ENCODE measurements at places on chromosomes 12 and 14. TPM values are rescaled to one million over a fixed set of nuclear protein-coding genes. Genes with fewer than 3 reads are reported as not detected.

- DNase-seq = no peak
Observed at GRCh38 chr12:1078002-1078401, 87.0 kb downstream of the ERC1 start.

GRCh38 chr14:59155886-59156285 lies 32.6 kb upstream of the DAAM1 start:
- DNase-seq = no peak

GRCh38 chr12:20588042-20588441 lies 107.1 kb upstream of the SLCO1C1 start:
- no peak for DNase-seq

- DNase-seq = no peak
Observed at GRCh38 chr12:48342980-48343379, 7.7 kb downstream of the ZNF641 start.

GRCh38 chr12:12645485-12645884 lies 33.8 kb downstream of the CREBL2 start:
- DNase-seq = no peak

DNA sequence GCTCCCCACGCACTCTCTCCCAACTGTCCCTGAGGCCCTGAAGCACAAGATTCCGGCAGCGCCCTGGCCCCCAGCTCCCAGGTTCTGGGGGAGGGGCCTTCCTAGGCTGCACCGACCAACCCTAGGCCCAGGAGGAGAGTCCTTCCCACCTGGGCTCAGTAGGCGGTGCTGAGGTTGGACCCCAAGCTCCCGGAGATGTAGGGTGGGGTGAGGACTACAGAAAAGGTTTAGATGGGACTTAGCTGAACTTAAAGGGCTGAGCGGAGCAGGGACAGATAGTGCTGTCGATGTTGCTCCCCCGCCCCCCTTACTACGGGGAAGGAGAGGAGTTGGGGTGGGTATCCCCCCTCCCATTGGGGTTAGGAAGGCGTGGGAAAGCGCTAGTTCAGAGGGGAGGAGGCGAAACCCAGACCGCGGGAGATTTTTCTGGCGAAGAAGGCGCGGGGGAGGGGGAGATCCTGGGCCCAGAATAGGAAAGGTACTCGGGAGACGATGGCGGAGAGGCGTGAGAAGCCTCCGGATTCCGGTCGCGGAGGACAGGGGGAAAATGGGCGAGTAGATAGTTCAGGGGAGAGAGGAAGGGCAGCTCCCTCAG lies 4.2 kb upstream of the BAZ2A start:
- DNase-seq = no peak

- DNase-seq = no peak
Observed at GRCh38 chr12:121003650-121004049, 12.6 kb downstream of the C12orf43 start.

GRCh38 chr12:67477681-67478265 lies 170.8 kb upstream of the DYRK2 start:
- DNase-seq = no peak

GRCh38 chr14:100158566-100159093 lies 815 bp downstream of the DEGS2 start:
- DNase-seq = no peak

- no peak for DNase-seq
Observed at GRCh38 chr14:28242895-28243294, 523.7 kb upstream of the FOXG1 start.

- DNase-seq = no peak
Observed at GRCh38 chr14:100135073-100135472, 24.4 kb downstream of the DEGS2 start.

GRCh38 chr14:55707365-55707804 lies 127.4 kb downstream of the KTN1 start:
- DNase-seq = no peak

Gene ASCL1
- not detected for total RNA-seq

Gene EGLN3
- total RNA-seq = 23.9 TPM

Gene MLF2
- 110 TPM for total RNA-seq

Gene CARMIL3
- total RNA-seq = 0.42 TPM
